ENCODE measurements at places on chromosomes 4 and X. TPM values are rescaled to one million over a fixed set of nuclear protein-coding genes. Genes with fewer than 3 reads are reported as not detected.

ITIH6 gene
- total RNA-seq = not detected

- peak; percentile 38 for DNase-seq
These were observed 55.4 kb upstream of the ESX1 start for GRCh38 chrX:104310090-104310489.

DNA sequence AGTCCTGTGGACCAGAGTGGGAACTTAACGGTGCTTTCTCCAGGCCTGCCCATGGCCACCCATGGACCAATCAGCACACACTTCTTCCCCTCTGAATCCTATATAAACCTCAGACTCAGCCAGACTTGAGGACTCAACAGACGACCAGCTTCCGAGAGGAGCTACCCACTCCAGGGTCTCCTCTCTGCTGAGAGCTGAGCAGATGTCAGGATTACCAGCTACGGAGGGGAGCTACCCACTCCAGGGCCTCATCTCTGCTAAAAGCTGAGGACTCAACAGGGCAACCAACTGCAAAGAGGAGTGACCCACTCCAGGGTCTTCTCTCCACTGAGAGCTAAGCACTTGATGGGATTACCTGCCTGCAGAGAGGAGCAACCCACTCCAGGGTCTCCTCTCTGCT lies 80.0 kb upstream of the DDX60 start:
- DNase-seq = peak; percentile 13

SH3TC1 gene
- 5.0 TPM for total RNA-seq

DNA sequence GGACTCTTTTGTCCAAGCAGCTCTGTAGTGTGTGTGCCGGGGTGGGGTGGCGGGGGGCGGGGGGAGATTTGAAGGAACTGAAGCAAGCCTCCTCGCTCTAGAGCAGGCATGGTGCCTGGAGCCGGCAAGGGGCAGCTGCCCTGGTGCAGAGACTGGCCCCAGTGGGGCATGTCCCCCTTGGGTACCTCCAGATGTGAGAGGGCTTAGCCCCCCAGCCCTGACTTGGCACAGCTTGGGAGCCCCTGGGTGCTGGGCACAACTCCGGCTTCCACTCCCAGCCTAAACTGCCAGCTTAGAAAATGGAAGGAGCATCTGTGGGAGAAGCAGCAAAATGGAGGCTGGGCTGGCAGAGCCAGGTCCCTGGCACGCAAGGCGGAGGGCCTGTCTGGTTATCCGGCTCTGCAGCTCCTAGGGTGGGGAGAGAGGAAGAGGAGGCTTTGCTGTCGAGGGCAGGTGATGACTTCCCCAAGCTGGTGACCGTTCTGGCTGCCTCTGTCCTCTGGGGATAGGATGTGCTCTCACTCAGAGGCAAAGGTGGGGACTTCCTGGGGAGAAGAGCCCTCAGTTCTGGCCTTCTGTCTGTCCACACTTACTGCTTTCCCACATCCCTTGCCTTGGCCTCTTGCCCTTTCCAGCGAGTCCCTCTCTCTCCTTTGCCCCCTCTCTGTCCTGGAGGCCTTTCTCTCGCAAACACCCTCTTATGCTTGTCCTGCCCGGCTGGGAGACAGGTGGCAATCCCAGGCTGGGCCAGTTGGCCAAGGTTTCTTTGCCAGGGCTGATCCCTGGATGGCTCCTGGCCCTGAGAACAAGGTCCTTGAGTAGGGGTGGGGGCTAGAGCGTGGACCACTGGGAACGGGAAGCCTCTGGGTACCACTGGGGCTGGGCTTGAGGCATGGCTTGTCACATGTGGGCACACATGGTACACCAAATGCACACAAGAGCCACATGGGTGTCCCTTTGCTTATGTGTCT lies 2.0 kb downstream of the DLG3 start:
- no peak for DNase-seq

GRCh38 chr4:38857354-38858096 lies 908 bp upstream of the TLR6 start:
- peak; percentile 86 for DNase-seq

HDX gene
- 8.0 TPM for total RNA-seq

DNA sequence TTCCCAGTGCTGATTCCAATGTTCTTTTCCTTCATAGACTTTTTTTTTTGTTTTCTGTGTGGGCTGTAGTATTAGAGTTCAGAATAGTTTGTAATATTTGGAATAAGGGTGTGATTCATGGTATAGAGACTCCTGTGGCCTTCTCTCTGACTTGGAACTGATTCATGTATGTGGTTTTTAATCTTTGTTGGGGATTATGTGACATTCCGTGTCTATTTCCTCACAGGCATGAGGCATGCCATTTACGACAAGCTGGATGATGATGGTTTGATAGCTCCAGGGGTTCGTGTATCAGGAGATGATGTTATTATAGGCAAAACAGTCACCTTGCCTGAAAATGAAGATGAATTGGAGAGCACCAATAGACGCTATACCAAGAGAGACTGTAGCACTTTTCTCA lies 44.4 kb downstream of the POLR2B start:
- peak; percentile 94 for DNase-seq

UBE2K gene
- total RNA-seq = 23.1 TPM

GRCh38 chr4:171985129-171985528 lies 171.9 kb downstream of the GALNTL6 start:
- no peak for DNase-seq

DNA sequence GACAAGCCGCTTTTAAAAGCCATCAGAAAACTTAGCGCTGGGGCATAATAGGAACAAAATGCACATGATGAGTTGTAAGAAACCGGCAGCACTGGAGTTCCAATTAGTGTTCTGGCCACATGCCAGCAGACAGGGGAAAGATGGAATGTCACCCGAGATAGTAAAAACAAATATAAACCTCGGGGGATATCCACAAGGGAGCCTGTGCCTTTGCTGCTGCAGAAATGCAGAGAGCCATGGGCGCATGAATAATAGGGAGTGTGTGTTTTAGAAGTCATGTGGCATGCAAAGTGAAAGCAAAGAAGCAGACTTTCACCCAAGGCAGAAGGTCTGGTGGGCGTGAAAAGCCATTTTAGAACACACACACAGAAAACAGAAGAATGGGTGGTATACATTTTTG lies 19.1 kb downstream of the GPRASP3 start:
- no peak for DNase-seq

DNA sequence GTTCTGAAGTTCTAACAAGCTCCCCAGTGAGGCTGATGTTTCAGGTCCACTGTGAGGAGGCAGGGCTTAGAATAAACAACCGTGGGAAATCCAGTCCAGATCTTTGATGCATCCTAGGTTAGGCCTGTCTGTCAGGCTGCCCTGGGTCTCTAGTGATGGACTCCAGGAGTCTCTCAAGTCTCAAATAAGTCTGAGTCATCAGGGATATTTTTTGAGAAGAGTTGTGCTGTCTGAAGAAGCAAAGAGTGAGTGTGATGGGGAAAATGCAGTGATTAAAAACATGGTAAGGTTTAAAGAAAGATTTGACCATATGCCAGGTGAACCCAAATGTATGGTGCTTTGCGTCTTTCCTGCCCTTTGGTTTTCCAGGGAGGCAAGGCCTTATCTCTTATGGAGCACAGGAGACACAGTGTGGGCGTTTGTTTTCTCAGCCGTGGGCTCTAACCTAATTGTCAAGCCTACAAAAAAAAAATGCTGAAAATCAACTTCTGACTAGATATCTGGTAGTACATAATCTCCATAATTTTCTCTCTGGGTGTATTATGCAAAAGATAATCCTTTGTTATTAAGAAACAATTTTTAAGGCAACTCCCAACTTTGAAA lies 100.7 kb downstream of the PTTG2 start:
- no peak for DNase-seq

KLB gene
- not detected for total RNA-seq

COL4A5 gene
- total RNA-seq = 20.7 TPM

CHRDL1 gene
- total RNA-seq = not detected

GRCh38 chr4:145480257-145480656 lies 1.4 kb upstream of the SMAD1 start:
- no peak for DNase-seq

GRCh38 chrX:112913807-112914206 lies 73.2 kb upstream of the AMOT start:
- DNase-seq = no peak

DNA sequence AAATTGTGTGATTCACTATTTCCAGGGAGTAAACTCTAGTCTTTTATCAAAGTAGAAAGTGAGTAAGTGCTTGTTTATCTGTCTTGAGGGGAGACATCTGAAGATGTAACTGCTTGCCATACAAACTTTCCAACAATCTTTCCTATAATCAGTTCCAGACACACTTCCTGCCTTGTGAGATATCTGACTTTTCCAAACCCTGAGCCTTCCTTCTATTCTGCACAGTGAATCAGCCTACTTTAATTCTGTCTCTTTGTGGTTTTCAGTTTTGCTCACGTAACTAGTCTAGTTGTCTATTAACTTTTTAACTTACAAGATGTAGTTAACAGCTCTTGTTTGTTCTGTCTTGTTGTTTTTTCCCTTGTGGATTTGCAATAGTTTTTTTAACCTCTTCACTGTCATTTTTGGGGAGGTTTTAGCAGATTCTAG lies 947.8 kb downstream of the C4orf33 start:
- no peak for DNase-seq

GRCh38 chr4:177064116-177064515 lies 245.6 kb upstream of the NEIL3 start:
- no peak for DNase-seq

- no peak for DNase-seq
These were observed 34.4 kb upstream of the TBL1X start for GRCh38 chrX:9430346-9430921.

RPS6KA3 gene
- total RNA-seq = 21.3 TPM

DNA sequence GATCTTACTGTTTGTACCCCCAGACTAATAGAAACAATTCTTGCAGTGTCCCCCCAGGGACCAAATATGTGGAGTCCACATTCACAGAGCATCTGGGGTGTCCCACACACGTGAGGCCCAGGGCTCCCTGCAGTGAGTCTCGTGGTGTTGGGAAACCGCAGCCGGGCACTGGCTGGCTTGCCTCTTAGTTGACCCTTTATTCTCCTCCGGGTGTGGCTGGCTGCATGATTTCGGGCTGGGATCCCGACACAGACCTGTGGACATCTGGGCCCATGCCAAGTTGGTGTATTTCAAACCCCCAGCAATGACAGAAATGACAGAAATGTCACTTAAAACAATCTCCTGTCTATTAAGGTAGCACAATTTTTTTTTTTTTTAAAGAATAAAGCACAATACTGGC lies 15.6 kb upstream of the CLDN24 start:
- DNase-seq = no peak

- peak; percentile 0 for DNase-seq
These were observed 207.2 kb downstream of the NLGN4X start for GRCh38 chrX:6021316-6022091.

DNA sequence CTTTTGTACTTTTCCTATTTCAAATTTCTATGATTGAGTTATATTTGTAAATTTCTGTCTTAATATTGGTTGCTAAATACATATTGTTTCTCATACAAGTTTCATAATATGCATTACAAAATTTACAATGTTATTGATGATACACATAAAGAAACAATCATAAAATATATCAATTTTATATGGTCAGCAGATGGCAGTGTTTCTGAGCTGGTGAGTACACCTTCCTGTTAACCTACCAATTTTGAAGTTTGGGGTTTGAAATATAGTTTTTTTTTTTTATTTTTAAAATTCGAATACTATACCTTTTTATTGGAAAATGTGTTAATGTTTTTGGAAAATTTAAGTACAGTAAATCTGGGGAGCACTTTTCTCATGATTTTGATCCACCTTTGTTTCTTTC lies 1953.1 kb upstream of the ADGRL3 start:
- no peak for DNase-seq

NOCT gene
- 18.6 TPM for total RNA-seq

- no peak for DNase-seq
These were observed 551.4 kb upstream of the IGFBP7 start for GRCh38 chr4:57661517-57662090.

ADGRG2 gene
- total RNA-seq = 0.11 TPM

FAM9C gene
- total RNA-seq = not detected

DNA sequence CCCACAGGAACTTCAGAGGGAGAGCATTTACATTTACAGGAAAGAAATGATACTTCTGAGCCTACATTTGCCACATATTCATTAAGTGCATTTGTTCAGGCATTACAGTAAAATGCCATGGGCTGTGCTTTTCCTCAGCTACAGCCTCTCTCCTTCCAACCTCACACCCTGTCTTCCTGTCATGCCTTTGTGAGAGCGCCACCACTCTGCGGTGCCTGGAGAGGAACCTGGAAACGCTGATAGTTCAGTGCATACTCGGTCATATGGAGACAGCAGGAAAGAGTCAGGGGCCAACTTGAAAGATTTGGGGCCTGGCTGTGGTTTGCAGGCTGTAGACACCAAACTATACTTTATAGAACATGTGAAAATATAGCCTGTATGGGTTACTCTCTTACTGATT lies 40.5 kb downstream of the NFKB1 start:
- DNase-seq = no peak

PPARGC1A gene
- 0.98 TPM for total RNA-seq

- no peak for DNase-seq
These were observed 158.8 kb downstream of the RBMX2 start for GRCh38 chrX:130560544-130560943.

DNA sequence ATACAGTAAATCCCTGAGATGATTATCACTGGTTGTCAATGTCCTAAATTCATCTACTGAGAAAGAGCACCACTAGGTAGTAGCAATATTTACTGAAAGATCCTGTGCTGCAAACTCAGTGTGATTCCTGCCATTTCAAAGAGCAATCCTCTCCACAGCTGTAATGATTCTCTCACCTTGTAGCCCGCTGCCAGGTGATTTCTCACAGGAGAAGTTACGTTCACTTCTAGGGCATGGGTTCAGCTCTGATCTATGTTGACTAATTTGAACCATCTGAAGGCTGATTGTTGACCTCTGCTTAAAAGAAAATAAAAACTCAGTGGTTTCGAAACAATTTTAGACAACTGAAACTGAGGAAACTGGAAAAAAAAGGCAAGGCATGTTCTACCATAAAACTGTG lies 197.0 kb downstream of the FAT4 start:
- DNase-seq = no peak

TNMD gene
- not detected for total RNA-seq

RIBC1 gene
- total RNA-seq = 0.40 TPM

CCDC110 gene
- 2.7 TPM for total RNA-seq

TBC1D19 gene
- total RNA-seq = 86.3 TPM

DNA sequence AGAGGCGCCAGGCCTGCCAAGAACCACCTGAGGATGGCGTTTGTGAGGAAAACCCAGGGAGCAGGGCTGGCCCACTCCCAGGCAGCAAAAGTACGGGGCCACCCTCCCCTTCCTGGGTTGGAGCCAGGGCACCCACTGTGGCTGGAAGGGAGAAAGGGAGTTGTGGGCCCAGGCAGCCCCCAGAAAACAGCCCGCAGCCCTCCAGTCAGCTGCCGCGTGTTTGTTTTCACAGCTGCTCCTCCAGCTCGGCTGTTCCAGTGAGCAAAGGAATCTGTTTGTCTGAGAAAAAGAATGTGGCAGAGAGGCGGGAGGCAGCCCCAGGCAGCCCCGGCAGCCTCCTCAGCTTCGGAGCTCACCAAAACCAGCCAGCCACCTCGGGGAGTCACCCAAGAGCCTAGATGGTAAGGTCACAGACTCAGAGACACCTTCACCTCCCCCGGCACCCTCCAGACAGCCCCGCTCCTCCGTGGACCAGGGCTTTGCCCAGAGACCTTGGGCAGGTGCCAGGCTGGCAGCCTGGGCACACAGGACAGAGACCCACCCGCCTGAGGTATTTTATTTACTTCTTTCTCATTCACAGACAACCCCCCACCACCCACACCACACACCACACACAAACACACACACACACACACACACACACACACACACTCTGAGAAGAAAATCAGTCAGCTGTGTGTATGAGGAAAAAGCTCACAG lies 338.1 kb downstream of the BCOR start:
- DNase-seq = peak; percentile 85

DMRTC1 gene
- not detected for total RNA-seq

TBC1D9 gene
- 20.3 TPM for total RNA-seq
